NCI-H1694 treated with DMSO at 0.1 percent for 48 hours (cell line): ENCODE measurements at places on chromosomes 5 and 9.
A peak's percentile ranks its signal among the peaks of the same experiment; 100 is the strongest.

- no peak for DNase-seq
These were observed 101.6 kb downstream of the RFK start for GRCh38 chr9:76292658-76293057.

DNA sequence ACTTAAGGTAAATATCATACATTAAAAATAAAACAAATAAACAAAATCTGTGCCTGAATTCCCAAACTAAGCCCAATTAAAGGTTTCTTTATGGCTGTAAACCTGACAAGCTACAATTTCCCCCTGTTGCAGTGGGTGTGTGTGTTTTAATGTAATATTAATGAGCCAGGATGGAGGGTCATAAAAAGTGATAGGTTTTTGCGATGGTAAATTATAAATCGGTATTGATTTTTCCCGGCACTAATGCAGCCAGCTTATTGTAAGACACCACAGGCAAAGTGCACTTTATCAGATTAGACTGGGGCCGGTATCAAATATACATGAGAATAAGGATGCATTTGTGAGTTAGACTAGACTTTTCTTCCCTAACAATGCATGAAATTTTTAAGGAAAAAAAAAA lies 120.4 kb downstream of the EBF1 start:
- DNase-seq: no peak

- DNase-seq: peak; percentile 67
These were observed 252.1 kb downstream of the SEC61B start for GRCh38 chr9:99474186-99474585.

DNA sequence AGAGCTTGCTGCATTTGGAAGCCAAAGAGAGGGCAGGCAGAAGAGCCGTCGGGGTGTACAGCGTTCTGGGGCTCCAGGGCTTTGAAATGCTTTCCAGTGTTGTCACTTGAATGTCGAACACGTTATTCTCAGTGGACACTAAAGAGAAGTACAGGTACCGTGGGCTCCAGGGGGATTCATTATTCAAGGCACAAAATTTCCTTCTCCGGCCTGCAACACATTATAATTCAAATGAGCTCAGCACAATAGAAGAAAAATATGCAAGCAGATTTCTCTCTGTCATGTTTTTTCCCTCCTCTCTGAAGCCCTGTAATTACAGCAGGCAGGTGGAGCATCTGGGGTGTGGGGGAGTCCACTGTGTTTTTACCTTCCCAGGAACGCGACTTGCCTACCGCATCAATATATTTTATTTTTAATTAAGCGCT lies 293.1 kb downstream of the ZSWIM6 start:
- no peak for DNase-seq

GRCh38 chr5:333945-334344 lies 12.4 kb downstream of the AHRR start:
- no peak for DNase-seq

DNA sequence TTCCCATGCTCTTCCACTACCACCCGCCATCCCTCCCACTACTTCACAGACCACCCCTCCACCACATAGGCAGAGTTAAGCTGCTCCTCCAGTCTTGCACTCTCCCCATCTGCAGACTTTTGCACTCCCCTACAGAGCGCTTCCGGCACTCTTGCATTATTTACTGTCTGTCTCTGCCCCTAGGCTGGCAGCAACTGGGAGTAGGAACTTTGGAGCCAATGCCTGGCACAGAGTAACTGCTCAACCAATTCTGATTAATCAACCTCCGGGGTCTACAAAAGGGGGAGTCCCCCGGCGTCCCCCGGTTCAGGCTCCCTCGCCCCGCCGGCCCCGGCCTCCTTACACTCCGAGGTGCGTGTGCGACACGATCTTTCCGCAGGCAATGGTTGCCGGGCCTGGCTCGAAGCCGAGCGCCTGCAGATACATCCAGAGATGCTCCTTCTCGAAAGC lies 498 bp downstream of the HAUS6 start:
- DNase-seq: no peak

- DNase-seq: no peak
These were observed 28.1 kb upstream of the SPATA31E1 start for GRCh38 chr9:87854580-87854955.

- no peak for DNase-seq
These were observed 1.2 kb downstream of the ROR2 start for GRCh38 chr9:91948597-91949391.

DNA sequence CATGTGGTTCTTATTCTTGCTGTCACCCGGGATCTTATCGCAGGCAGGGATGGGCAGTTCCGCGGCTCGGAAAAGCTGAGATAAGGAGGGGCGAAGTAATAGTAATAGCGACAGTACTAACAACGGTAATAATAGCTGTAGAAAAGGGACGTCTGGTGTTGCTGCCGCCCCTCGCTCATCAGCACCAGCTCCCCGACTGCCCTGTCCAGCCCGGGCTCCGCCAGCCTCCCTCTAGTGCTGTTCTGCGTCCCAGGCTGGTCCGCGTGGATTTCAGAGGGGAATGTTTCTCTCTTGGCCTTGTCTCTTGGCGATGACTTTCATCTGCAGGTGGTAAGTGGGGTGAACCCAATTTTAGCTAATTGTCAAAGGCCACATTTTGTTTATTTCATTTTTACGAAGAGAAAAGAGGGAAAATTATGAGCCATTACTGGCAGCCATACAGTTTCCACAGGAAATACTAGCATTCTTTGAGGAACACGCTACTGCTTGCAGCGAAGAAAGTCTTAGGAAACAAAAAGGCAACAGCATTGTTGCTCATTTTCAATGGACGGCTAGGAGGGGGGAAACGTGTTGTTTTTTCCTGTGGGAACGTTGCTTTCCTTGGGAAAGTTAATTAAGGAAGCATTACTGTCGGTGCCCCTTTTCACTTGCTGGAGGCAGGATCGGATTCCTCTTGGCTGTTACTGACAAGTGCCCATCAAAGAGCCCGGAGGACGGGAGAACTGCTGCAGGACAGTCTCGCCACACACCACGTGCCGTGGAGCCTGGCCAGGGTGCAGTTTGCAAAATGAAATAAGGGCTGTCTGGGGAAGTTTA lies 762 bp downstream of the SNCAIP start:
- DNase-seq: no peak

DNA sequence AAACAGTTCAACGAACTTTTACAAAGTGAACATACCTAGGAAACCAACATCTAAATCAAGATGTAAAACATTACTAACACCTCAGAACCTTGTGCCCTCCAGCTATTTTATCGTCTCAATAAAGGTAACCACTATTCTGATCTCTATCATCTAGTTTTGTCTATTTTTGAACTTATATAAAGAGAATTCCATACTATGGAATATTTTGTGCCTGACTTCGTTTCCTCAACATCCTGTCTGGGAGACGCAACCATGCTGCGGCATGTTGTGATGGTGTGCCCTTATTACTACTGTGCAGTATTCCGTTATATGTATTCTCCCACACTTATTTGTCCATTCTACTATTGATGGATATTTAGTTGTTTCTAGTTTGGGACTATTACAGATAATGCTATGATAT lies 99.2 kb downstream of the NR6A1 start:
- DNase-seq: no peak

DNA sequence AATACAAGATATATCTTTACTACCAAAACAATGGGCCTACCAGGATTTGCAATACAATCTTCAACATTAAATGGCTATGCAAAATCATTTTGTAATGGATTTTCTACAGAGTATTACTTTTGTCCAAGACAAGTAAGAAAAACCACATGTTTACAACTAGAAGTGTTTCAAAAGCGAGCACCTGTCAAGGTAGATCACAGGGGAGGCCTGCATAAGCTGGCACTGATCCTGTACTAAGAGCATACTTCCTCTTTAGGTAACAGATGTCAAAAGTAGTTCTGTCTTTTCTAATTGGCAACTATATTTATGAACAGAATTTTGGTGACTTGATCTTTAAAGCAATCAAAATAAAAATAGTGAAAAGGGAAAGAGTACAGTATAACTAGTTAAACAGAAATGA lies 249.0 kb downstream of the MLLT3 start:
- DNase-seq: no peak

DNA sequence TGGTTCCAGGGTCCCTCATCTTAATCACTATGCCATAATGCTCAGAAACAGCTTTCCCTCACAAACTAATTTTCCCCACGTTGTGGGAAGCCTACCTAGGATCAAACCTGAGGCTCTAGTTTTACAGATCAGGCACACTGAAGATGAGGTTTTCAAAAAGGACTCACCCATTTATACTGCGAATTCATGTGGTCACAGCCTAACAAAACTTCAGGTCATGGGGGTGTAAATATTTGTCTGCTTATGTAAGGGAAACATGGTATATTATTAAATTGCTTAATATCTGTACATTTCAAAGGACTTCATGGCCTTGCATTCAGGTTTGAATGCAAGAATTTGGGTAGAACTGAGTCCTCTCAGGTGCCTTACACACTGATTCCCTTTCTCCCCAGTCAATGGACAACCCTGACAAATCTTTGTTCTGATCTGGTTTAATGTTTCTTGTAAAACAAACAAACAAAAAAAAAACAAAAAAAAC lies 12.1 kb downstream of the ZFAND5 start:
- no peak for DNase-seq

DNA sequence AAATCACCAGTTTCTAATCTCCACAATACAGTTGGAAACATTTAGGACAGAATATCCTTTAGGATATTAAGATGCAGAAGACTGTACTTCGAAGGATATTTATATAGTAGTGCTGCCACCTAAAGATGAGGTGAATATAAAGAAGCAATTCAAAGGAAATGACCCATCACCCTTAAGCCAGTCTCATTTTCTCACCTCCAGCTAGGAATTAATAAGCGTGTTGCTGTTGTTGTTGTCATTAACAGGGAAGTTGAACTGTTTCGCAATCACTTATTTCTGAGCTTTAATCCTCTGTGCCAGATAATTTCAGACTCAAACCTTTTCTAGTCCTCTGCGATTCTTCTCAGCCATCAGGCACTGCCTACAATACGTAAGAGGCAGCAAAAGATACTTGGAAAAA lies 7.8 kb upstream of the PURA start:
- no peak for DNase-seq

DNA sequence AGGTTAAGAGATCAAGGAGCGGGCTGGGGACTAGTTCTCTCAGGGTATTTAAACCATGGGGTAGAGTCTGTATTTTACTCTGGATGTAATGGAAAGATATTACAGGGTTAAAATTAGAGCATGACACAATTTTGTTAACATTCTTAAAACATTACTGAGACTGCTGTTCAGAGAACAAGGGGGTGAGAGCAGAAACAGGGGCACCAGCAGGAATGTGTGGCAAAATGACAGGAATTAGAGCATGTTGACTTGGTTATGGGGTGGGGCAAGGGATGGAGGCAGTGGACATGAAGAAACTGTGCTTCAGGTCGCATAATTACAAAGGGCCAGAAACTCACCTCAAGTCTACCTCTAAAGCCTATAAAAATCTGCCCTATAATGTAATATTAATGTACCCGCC lies 75.0 kb downstream of the TMEM232 start:
- DNase-seq: no peak

GRCh38 chr9:6123416-6123815 lies 92.2 kb upstream of the IL33 start:
- DNase-seq: no peak

GRCh38 chr5:177548495-177548894 lies 5.9 kb downstream of the FAM193B start:
- DNase-seq: no peak

DNA sequence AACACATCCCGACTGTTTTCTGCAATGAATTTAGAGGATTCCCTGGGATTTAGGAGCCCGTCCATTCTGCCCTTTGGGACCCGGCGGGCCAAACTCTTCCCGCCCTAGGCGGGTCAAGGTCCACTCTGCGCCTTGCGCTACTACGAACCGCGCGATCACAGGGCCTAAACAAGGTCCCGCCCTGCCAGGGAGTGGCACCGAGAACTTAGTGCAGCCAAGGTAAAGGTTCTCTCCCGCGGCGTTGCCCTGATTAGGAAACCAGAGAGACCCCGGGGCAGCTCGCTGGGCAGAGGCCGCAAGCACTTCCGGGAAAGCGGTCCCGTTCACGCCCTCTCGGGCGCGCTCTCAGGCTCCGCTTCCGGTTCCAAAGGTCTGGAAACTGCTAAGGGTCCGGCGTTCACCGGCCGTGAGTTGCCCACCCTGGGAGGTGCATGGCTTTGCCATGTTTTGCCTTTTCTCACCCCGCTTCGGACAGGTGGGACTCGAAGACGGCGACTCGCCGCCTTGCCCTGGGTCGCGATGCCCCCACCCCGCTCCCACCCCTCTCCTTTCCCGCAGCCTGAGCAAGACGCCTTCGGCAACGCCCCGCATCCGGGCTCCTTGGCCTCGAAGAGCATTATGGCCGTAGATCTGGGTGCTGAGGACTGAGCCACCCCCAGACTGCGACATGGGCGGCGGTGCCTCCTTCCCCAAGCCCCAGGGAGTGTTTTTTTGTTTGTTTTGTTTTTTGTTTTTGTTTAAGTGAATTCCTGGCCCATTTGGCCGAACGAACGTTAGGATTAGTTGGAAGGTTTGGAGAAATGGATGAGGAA lies 23.4 kb downstream of the HNRNPK start:
- DNase-seq: peak; percentile 16

DNA sequence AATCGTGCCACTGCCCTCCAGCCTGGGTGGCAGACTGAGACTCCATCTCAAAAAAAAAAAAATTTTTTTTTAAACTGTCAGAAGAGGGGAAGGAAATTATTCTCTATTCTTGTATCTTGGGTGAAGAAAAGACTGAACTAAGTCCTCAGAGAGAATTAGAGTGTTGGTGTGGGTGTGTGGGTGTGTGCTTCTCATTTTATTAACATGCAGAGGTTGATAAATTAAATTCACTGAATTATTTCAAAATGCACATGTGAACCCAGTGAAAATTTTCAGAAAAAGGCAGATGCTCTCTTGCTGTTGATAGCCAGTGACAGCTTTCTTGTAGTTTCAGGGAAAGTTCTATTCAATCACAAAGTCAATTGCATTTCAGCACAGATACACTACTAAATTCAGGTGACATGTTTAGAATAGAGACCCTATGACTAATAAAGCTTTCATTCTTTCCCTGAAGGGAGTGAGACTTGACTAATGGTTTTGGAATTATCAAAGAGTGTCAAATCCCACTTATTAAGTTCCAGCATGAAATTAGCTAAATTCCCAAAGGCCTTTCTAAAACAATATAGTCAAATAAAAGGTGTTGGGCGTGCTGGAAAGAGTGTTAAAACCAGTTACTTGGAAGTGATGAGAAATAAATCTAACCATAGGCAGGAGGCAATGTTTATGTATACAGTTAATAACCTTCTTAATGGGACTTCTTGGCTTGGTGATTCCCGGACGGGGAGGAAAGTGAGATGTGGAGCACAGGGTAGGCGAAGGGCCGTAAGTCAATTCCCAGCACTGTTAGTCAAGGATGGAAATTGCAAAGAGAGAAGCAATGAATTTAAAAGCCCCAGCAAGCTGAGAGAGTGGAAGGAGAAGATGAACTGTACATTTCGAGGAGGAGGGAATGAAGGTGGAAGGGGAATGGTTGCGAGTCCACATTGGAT lies 103.2 kb upstream of the SPATA31D4 start:
- DNase-seq: no peak

- no peak for DNase-seq
These were observed 27.3 kb upstream of the DENND1A start for GRCh38 chr9:123957168-123957721.

DNA sequence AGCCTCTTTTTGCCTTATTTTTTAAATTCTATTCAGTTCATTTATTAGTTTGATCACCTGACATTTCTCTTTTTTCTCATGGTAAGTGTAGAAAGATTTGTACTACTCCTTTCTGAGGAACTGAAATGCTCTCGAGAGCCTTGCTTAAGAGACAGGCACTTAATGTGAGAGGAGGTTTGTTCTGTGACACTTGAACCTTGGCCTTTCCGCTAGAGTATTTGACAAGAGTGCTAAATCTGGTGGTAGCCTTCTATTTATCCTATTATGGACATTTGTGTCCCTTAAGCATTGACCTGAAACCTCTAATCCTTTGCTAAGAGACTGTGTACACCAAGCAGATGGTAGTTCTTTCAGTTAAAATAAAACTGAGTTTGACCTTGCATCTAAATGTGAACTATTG lies 805.0 kb upstream of the PTPRD start:
- no peak for DNase-seq
